ENCODE measurements at places on chromosomes 16 and 17.

DNA sequence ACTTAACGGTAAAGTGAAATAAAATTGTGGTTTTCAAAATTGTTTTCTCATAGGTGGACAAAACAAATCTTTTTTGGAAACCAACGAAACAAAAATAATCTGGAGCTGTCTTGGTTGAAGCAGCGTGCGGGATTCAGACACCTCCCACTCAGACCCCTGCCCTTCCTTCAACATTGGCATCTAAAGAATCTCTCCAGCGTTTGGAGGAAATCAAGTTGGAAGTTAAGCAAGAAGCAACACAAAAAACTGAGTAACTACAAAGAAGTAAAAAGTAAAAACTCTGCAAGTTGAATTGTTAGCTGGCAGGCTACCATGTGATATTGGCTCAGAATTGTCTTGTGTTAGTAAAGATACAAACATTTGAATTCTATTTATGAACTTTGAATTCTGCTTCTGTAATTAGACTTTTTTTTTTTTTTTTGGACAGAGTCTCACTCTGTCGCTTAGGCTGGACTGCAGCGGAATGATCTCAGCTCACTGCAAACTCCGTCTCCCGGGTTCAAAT, 361.0 kb upstream of the PMFBP1 start:
- DNase-seq, result no peak

DNA sequence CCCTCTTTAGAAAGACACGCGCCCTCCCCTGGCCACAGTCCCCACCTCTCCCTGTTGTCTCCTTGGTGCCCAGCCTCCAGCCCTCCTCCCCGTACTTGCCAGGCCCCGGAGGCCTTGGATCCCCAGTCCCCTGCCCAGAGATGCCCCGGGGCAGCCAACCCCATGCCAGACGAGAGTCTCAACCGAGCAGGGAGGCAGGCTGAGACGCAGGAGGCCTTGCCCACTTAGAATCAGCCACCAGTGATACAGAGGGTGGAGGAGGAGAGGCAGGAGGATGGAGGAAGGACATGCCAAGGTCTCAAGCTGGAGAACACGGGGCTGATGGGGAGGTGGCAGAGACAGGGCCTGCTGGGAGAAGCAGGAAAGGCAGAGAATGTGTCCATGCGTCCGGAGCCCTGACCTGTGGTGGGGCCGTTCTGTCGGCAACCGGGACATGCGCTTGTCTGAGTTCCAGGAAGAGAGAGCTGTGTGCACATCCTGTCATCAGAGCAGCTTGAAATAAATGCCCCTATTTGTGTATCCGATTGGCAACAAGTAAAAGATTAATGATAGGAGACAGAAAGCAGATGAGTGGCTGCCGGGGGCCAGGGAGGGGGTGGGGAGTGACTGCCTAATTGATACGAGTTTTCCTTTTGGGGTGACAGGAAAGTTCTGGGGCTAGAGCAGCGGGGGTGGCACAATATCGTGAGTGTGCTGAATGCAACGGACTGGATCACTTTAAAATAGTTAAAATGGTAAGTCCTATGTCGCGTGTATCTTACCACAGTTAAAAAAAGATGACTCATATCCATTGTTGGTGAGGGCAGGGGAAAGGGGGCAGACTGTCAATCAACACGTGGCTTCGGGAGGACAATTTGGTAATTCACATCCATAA, 44.7 kb upstream of the MEAK7 start:
- no peak for DNase-seq

DNA sequence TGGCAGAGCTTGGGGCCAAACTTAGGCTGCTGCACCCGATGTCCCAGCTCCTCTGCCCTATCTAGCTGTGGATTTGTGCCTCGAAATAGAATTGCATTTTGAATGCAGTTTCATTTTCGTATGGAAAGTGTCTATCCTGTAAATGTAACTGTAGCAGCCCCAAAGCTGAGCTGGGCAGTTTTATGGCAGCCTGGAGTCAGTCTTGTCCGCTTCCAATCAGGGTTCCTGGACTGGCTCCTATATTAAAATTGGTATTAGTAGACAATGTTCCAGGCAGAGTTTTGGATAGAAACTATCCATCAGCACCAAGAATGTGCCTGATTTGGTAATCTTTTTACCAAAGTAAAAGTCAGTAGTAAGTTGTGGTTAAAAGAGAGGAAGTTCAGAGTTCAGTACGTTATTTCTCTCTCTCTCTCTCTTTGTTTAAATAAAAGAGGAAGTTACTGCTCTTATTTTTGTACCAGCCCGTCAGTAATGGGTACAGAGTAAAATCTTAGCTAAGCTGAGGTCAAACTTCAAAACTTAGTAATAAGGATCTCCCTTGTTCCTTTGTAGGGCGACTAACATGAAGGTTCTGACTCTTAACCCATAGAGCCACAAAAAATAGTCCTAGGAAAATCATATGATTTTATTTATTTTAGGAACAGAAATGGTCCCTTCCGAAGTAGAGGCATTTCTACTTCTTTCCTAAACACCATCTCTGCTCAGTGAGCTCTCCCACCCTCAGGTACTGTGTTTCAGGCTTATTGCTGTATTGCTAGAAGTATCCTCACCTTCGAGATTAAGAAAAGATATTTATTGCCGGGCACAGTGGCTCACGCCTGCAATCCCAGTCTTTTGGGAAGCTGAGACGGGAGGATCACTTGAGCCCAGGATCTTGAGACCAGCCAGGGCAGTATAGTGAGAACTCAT, 28.0 kb downstream of the PRKCB start:
- DNase-seq, result no peak

DNA sequence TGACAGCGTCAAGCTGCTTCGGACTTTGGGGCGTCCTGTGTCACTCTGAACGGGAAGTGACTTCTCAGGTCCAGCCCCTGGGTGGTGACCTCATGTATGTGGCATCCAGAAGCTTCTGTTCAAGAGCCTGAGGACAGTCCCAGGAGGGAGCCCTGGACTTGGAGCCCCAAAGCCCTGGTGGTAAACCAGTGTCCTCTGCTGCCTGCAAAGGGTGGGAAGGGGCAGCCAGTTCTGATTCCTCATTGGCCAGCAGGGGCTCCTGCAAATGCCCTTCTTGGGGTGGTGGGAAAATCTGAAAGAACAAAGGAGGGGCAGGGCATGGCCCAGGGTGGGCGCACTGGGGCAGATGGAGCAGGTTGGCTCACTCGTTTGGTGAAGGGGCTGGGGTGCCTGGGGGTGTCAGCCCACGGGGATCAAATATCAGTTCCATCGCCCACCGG, 1.6 kb downstream of the OSGIN1 start:
- DNase-seq, result no peak

GRCh38 chr17:6823011-6823442, 8.5 kb downstream of the TEKT1 start:
- DNase-seq, result no peak

DNA sequence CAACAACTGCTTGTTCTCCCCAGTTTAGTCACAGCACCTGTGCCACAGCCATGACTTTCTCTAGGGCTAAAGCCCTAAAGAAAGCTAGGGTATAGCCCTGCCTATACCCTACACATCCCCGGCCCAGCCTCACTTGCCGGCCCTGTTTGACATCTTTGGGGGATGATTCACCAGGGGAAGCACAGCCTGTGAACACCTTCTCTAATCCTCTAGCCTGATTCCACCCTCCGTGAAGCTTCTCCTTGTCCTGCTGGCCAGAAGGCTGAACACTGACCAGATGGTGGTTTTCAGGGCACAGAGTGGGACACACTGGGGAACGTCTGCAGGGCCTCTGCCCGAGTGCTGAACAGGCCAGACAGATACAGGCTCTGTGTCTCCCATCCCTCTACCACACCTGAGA, 6.0 kb downstream of the CLEC16A start:
- DNase-seq, result no peak

GRCh38 chr17:63140255-63140654, 174.2 kb downstream of the TANC2 start:
- no peak for DNase-seq

DNA sequence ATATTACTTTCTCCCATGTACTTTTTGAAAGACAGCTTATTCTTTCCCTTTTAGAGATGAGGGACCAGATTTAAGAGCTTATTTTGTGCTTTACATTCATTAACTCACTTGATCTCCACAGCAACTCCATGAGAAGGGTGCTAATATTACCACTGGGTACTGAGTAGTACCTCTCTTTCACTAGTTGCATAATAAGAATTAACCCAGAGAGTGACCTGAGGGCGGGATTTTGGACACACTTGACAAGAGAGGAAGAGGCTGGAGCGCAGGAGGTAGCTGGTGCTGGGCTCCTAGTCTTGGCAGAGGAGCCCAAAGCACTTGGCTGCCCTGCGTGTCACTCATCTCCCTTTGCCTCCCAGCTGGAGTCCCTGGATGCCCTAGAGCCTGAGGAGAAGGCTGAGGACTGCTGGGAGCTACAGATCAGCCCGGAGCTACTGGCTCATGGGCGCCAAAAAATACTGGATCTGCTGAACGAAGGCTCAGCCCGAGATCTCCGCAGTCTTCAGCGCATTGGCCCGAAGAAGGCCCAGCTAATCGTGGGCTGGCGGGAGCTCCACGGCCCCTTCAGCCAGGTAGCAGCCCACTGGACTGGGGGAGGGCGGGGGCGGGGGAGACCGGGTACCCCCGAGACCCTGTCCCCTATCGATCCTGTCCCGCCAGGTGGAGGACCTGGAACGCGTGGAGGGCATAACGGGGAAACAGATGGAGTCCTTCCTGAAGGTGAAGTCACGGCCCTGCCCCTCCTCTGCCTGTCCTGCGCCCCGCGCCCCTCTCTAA, 1.7 kb upstream of the MAZ start:
- DNase-seq, result no peak

GRCh38 chr16:77359065-77359502, 75.8 kb downstream of the ADAMTS18 start:
- no peak for DNase-seq

- no peak for DNase-seq
Measured at GRCh38 chr17:42199416-42200011, 5.2 kb upstream of the GHDC start.

DNA sequence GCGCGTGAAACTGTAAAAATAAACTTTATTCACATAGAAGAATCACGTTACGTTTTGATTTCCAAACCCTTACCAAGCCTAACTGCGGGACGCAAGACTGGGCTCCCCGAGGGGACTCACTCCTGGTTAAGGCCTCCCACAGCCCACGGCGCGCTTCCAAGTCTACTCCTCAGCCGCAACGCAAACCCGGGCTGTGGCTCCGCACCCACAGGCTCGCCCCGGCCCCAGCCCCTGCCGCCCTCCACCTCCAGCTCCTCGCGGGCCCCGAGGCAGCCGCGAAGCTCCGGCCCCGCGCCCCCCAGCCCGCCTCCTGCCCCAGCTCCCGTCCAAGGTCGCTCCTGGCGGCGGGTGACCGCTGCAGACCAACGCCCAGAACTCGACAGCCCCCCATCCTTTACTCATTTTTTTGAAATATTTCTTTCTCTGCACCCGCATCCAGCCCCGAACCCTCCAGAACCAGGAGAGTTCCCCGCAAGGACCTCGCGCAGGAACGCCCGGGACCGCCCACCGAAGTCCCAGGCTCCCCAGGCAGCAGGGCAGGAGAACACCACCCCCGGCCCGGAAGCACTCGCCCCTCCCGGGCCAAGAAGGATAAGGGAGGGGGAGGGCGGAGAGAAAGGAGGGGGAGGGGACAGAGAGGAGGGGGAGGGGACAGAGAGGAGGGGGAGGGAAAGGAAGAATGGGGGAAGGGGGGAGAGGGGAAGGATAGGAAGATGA, 912 bp downstream of the USP22 start:
- no peak for DNase-seq

- no peak for DNase-seq
Measured at GRCh38 chr16:17126156-17126555, 344.6 kb downstream of the XYLT1 start.

DNA sequence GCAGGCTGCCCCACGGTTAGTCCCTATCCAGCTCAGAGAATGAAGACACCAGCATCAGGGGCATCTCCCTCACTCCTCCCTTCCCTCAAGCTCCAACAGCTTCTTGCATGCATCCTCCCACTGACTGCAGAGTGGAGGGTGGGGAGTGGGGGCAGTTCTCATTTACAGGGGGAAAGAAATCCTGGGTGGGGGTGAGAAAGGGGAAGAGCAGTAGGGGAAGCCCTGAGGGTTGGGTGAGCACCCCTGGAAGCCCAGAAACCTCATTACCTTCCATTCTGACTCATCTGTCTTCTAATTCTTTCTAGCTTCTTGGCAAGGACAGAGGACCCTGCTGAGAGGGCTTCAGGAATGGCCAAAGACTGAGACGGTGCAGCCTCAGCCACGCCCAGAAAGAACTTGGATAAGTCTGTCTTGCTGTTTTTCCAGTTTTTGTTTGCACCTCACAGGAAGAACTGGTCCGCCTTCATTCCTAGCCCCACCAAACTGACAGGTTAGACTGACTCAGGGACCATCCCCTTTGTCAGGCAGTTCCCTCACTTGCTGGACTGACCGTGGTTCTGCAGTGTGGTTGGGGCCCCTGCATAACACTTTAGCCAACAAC, 52.5 kb upstream of the WSB1 start:
- DNase-seq, result no peak

- no peak for DNase-seq
Measured at GRCh38 chr17:18190628-18191235, 7.1 kb downstream of the ALKBH5 start.

GRCh38 chr16:23835390-23836077, at the start of gene PRKCB:
Gene PRKCB, plus strand, starts transcription at chr16:23835983.
- no peak for DNase-seq

GRCh38 chr17:49496183-49496866, 1.2 kb downstream of the NGFR start:
- DNase-seq, result no peak

GRCh38 chr17:37450112-37450511, 39.6 kb upstream of the DUSP14 start:
- DNase-seq, result no peak

DNA sequence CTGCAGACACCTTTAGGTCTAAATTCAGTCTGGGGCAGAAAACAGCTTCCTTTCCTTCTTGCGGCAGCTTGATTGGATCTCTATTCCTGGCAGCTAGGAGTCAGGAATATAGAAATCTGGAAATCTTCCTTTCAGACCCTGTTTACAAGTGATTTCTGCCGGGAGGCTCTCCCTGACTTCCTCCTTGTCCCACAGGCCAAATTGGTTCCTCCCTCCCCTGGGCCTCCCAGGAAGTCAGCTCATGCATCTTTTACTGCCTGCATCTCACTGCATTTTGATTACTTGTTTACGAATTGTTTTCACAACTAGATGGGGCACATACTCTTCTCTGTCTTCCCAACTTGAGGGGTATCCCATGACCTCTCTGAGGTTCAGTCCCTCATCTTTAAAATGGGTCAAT, 206.3 kb downstream of the MAF start:
- no peak for DNase-seq

DNA sequence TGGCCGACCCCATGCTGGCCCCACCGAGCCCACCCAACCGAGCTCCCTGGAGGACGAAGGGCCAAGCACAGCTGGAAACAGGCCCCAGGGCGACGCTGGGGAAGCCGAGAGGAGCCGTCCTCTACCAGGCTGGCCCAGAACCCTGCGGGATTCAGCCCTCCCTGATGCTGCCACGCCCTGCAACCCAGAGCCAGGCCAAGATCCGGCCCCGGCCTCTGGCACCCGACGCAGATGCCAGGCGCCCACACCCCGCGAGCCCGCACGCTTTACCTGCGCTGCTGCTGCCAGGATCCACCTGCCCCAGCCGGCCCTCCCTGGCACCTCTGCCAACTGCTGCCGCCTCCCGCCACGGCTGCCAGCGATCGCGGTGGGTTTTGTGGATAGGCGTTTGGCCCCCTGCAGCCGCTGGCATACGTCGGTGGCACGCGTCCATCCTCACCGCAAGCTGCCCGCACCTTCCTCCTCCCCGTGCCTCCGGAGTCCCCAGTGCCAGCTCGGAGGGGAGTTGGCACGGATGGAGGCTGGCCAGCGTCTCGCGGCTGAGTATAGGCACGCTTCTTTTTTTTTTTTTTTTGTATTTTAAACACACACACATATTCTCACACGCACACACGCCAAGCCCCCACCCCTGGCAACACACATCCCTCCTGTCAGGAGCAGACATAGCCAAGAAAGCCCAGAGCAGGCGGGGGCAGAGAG, 41.3 kb upstream of the ACSF3 start:
- DNase-seq, result no peak

Data from AG04449 (cell line).